Caki2 (cell line): ENCODE measurements at places on chromosomes 5 and 9.

DNA sequence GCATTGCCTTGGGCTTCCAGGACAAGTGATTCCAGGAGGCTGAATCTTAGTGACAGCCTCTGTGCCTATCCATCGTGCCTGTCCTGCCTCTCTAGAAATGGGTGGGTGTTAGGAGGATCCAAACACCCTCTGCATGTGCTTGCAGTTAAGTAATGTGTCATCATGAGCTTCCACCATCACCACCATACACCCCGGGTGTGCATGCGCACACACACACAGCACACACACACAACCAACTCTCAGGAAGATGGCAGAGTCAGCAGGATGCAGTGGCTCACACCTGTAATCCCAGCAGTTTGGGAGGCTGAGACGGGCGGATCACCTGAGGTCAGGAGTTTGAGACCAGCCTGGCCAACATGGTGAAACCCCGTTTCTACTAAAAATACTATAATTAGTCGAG lies 22.8 kb upstream of the CERCAM start:
- no peak for DNase-seq

DNA sequence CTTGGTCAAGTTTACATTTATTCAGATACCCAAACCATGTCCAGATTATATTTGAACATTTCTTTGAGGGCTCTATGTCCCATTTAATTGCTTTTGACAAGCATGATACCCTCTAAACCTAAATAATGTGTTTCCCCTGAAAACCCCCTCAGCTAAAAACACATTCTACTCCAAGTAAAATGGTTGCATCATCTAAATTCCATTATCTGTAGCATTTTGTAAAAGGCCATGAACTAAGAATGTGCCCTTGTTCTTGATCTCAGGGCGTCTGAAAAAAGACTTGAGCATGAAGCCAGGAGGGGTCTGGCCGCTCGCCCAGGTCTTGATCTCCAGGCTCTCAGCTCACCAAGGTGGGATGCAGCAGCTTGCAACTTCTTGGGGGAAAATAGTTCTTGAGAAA lies 53.5 kb upstream of the ERCC6L2 start:
- no peak for DNase-seq

GRCh38 chr9:133441571-133441970 lies 18.2 kb upstream of the CACFD1 start:
- no peak for DNase-seq

GRCh38 chr5:116063950-116064349 lies 20.9 kb upstream of the COMMD10 start:
- no peak for DNase-seq

DNA sequence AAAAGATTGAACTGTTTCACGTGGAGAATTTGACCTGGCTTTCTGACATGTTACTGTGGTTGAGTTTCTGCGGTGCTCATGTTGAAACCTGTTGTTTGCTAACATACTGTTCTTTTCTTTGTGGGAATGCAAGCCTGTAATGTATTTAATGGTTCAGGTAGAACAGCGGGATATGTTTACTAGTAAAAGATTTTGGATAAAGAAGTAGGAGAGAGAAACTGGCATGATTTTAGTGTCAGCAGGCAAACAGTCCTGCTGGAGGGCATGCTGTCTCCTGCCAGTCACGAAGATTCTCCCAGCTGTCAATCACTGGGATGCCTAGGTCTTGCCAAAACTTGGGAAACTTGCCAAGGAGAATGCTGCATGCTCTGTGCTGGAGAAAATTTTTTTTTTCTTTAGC lies 263.5 kb downstream of the TAF11L14 start:
- DNase-seq = no peak

GRCh38 chr5:114612406-114612805 lies 250.5 kb downstream of the KCNN2 start:
- no peak for DNase-seq

GRCh38 chr9:31377358-31377757 lies 1007.1 kb upstream of the ACO1 start:
- no peak for DNase-seq

GRCh38 chr9:5620494-5620893 lies 8.4 kb upstream of the RIC1 start:
- no peak for DNase-seq

DNA sequence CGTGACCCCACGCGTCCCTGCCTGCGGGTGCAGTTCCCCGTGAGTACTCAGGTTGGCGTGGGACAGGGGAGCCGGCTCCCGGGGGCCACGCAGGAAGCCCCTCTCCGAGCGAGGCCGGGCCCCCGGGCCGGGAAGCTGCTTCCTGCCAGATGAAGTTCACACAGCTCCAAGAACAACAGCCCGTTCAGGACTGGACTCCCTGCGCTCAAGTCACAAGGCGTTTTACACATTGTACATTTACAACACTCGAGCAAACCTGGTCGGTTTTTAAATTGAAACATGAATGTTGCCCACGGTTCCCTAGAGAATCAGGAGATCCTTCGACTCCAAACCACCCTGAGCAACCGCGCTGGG lies 22.4 kb downstream of the SLC9A3 start:
- DNase-seq = no peak

DNA sequence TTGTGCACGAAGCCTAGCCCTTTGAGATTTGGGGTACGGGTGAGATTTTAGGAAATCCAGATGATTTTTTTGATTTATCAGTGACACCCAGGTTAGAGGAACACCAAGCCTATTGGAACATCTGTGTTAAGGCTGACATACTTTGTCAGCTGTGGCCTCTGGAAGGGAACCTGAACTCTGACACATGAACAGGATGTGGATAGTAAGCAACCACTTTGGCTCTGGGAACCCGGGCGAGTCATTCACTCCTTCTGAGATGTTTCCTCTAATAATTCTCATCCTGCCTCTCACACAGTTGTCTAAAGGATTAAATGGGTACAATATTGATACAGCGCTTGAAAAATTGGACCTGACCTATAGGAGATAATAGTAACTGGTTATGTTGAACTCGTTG lies 67.8 kb downstream of the FGF1 start:
- no peak for DNase-seq

DNA sequence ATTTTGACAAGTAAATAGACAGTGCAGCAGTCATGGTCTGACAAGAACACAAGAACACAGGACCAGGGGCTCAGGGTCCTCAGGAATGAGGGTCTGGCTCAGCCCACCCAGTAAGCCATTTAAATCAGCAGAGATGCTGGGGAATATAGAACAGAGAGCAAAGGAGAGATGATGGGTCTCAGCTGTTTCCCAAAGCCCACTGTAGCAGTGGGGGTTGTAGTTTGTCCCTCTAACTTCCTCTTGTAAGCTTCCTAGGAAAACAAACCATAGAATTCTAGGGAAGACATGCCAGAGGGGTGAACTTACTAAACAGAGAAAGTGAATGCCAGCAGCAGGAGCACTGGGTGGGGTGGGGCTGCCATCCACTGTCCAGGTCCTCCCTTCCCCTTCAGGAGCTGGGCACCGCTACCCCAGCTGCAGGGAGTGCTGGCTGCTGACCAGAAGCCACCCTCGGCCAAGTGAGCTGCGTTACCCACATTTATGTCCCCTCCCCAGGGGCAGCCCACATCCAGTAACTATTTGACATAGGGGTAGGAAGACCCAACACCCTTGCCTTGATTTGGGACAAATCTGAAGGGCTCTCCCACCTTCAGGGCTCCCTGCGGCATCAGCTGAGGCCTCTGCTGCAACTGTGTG lies 41.6 kb downstream of the GABBR2 start:
- no peak for DNase-seq

DNA sequence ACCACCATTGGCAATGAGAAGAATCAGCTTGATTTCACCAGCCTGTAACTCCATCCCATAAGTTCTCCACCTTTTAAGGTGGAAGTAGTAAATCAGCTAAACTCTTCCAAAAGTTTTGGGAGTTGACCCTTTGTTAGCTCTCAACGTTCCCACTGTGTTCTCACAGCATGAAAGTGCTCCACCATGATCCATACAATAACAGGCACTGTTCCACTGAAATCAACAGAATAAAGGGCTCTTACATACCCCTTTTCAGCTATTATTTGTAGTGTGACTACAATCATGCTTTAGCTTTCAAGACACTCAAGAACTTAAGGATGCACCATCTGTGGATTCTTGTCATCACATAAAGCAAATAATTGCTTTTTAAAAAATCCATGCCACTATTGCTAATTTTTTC lies 81.6 kb downstream of the PPP2R2B start:
- no peak for DNase-seq

- DNase-seq = no peak
Measured at GRCh38 chr5:63101870-63102269, 523.3 kb downstream of the LRRC70 start.

DNA sequence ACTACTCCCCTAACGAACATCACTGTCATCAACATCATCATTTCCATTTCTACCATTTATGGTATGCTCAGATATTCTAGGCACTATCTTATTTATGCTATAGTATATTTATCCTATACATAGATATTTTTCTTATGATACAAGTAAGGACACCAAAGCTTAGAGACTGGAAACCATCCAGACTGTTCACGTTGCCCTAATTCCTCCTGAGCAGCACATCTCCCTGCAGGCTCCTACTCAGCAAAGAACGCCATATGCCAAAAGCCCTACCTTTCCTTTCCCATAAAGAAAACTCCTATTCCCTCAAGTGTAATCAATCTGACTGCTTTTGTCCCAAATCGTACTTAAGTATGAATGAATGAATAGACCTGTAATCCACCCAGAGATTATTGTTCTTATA lies 247.0 kb downstream of the PRELID2 start:
- DNase-seq = no peak

DNA sequence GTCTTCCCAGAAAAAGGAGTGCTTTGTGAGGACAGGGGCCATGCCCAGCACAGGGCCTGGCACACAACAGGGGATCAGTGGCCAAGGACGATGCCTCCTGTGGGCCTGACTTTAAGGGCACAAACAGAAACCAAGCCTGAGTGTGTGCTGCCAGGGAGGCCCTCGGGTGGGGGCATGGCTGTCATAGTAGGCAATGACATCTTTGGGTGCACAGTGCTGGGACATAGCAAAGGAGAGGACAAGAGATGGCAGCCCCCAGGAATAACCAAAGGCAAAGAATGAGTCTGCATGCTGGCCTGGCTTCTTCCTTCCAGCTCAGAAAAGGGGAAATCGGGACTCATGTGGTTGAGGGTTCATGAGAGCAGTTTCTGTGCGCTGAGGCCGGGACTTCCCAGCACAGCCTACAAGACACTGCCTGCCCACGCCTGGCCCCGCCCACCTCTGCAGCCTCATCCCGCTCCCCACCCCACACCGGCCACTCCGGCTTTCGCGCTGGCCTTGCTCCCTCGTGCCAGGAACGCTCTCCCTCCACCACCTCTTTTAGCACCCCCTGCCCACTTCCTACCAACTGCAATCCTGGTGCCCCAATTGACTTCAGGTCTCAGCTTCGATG lies 13.8 kb upstream of the LHX2 start:
- DNase-seq = no peak

DNA sequence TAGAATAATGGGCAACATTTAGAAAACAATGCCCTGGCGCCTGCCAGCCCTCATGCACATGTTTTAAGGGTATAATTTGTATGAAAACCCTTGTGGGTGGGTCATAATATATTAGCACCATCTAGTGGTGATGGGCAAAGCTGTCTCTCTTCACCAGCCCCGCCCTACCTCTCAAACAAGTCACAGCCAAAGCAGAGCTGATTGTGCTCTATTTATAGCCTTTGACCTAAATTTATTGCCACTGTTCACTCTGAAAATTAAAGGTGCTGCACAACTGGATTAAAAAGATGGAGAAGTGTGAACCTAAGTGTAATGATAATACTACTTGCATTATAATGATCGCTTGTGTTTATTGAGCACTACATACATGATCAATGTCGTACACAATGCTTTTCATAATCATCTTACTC lies 131.9 kb upstream of the ANKH start:
- DNase-seq = peak; percentile 52

DNA sequence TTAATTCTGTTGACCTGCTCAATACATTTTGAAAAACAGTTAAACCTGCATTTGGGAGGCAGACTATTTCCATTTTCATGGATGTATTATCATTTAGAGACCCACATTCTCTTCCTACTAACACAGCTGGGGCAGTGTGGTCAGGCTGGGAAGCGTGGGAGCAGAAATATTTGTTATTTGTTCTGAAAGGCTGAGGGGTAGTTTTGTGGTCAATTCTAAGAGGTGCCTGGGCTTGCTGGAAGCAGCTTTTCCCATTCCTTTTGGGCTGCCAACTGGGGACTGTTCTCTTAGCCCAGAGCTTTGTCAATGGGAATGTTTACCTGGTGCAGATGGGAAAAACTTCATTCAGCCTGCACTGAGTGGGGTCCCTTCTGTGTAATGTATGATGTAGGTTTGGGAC lies 171.4 kb upstream of the DAP start:
- DNase-seq = no peak

- no peak for DNase-seq
Measured at GRCh38 chr5:1484730-1485578, 38.8 kb downstream of the LPCAT1 start.

DNA sequence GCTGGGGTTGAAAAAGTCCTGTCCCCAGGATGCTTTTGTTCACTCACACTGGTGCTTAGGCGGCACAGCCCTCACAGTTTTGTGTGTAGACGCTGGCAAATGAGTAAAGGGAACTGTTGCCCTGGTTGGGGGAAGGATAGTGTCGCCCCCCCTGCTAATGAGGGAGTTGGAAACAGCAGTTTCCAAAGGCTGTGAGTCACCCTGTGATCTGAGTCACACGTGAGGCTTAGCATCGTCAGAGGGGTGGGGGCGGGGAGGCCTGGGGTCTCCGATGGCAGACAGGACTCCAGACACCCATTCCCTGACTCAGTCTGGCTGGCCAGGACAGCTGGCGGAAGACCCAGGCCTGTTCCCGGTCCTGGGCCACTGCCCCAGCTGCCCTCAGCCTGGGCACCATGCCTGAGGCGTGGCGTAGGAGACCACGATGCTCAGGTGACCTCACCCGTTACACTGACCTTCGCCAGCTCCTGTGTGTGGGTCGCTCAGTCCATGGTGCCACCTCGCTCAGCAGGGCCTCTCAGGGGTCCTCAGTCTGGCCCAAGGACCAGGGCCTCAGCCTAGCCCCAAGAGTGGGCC lies 2.9 kb downstream of the DNAJB5 start:
- DNase-seq = peak; percentile 51

- no peak for DNase-seq
Measured at GRCh38 chr5:152113401-152113800, 188.8 kb upstream of the GLRA1 start.

- DNase-seq = no peak
Measured at GRCh38 chr5:72046106-72046505, 61.2 kb upstream of the MAP1B start.
